Fibroblast of lung (primary cell): ENCODE measurements at places on chromosomes 4 and X.

DNA sequence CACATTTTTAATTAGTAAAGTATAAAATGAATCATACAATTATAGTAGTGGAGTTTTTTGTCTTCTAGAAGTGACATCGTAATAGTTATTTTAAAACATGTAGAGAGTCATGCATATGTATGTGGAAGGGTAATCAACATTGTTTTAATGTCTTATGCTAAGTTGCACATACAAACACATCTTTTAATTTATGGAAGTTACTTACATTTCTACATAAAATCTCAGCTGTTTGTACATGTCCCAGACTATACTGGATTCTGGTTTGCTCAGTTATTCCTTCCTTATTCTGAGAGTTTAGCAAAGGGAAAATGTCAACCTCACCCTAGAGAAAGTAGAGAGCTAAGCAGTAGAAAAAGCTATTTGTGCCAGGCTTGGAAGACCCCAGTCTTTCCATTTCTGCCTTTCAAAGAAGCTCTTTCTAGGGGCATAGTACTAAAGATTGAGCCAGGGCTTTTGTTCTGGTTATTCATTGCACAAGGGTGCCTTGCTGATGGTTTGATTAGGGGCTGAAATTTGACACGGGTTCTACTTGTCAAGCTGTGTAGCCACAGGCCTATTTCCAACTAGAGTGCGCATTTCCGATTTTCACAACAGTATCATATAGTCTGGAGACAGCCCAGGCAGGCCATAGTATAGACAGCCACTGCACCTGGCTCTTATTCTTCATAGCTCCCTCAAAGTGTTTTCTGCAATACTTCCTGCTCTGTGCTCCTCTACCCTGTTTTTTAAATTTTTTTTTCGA, 106.3 kb downstream of the RPA4 start:
- no peak for DNase-seq

DNA sequence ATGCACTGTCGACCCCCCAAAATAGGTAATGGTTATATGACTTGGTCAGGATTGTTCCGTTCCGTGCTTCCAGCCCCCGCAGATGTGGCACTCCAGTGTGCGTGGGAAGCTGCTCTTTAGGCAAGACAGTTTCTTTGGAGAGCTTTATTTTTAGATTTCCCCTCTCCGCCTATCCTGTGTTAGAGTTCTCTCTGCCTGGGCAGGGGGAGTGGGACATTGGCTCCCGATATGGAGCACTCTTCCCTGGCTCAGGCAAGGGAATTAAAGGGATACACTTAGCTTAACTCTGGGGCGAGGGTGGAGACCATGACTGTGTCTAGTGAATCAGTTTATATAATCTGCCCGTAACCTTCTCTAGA, 36.0 kb downstream of the DLG3 start:
- peak overlapping the region; percentile 89 for H3K27ac ChIP-seq
- no peaks in the 10 kb centered on the region for H3K36me3 ChIP-seq
- DNase-seq = peak; percentile 38
- H3K4me3 ChIP-seq = no peak overlapping the region

DNA sequence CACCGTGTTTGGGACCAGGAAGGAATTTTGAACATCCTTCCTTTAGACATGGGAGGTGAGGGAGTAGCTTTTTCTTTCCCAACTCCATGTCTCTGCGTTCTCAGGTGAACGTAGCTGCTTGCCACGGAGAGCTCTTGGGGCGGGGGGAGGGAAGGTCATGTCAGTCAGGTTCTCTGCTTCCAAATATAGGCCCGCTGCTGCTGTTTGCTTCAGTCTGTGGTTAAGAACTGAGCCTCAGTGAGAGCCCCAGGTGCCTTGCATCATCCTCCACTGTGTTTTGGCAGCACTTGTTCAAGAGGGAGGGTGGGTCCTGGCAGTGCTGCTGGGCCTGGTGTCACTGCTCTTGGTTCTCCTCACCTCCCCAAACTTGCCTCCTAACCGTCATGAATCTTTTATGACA, 46.5 kb downstream of the HADH start:
- no peak for DNase-seq
- H3K4me3 ChIP-seq = no peak overlapping the region
- H3K4me1 ChIP-seq = no peaks in the 10 kb centered on the region
- no peak overlapping the region for H3K27ac ChIP-seq
- H3K36me3 ChIP-seq = peaks cover 2% of the 10 kb centered on the region
- H3K27me3 ChIP-seq = no peaks in the 10 kb centered on the region

- DNase-seq = no peak
- H3K36me3 ChIP-seq = no peaks in the 10 kb centered on the region
- H3K27ac ChIP-seq = no peak overlapping the region
- H3K4me1 ChIP-seq = peaks cover 12% of the 10 kb centered on the region
- H3K4me3 ChIP-seq = no peak overlapping the region
Measured at GRCh38 chr4:100289946-100290345, 99.7 kb upstream of the DDIT4L start.

GRCh38 chr4:106325800-106326199, 9.4 kb downstream of the AIMP1 start:
- no peaks in the 10 kb centered on the region for H3K4me1 ChIP-seq
- no peaks in the 10 kb centered on the region for H3K27me3 ChIP-seq
- H3K4me3 ChIP-seq = no peak overlapping the region
- no peak overlapping the region for H3K27ac ChIP-seq
- no peaks in the 10 kb centered on the region for H3K36me3 ChIP-seq

DNA sequence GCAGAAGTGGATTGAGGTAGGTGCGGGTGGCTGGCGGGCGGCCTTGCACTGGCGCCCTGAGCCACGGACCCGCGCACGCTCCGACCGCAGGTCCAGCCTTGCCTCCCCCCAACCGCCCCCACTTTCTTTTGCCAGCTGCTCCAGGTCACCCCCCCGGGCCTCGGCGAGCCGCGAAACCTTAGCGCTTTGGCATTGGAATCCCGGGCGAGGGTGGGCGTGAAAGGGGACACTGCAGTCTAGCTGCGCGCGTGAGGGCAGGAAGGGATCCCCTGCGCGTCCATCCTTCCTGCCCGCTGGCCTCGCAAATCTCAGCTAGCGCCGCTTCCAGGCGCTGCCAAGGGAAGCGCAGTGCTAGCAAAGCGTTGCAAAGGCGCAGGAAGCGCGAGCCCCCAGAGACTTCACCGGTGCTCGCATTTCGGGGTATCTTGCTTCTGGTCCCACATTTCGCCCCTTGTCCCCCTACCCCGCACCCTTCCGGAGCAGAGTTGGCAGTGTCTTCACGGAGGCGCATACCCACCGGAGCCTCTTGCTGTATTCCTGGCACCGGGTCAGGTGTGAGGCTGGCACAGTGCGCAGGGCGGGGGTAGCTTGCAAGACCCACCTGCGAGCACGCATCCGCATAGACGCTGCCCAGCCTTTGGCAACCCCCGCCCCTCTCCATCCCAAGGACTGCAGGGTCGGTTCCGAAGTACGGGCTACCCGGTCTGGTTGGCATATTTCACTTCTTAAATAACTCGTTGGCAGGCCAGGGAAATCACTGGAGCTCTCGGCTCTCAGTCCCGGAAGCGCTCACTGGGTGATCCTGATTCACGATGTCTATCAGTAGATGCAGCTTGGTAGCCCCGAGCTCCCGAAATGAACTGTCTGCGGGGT, 104.4 kb downstream of the UCHL1 start:
- H3K4me3 ChIP-seq = peak overlapping the region; percentile 44
- H3K27ac ChIP-seq = no peak overlapping the region
- H3K27me3 ChIP-seq = peaks cover 8% of the 10 kb centered on the region
- peak; percentile 33 for DNase-seq

- peak; percentile 6 for DNase-seq
- H3K36me3 ChIP-seq = no peaks in the 10 kb centered on the region
- no peaks in the 10 kb centered on the region for H3K27me3 ChIP-seq
Measured at GRCh38 chrX:30831082-30831481, 58.0 kb downstream of the TAB3 start.

DNA sequence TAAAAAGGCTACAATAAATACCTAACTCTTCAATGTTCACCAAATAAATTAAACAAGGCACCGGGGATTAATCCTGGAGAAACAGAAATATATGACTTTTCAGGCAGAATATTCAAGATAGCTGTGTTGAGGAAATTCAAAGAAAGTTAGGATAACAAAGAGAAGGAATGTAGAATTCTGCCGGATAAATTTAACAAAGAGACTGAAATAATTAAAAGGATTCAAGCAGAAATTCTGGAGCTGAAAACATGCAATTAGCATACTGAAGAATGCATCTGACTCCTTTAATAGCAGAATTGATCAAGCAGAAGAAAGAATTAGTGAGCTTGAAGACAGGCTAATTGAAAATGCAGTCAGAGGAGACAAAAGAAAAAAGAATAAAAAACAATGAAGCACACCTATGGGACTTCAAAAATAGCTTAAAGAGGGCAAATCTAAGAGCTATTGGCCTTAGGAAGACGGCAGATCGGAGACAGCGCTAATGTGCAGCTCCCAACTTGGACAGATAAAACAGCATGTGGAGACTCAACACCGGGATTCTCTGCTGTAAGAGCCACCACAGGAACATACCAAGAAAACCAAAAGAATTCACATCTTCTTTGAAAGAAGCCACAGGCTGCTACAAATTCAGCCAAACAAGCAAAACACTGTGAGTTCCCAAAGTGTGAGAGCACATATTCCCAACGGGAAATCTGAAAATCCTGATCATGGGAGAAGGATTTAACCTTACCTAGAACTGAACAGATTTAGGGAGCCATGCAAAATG, 1290.9 kb downstream of the PCDH18 start:
- DNase-seq = no peak
- no peaks in the 10 kb centered on the region for H3K27me3 ChIP-seq
- H3K36me3 ChIP-seq = no peaks in the 10 kb centered on the region
- no peaks in the 10 kb centered on the region for H3K4me1 ChIP-seq
- no peak overlapping the region for H3K4me3 ChIP-seq

DNA sequence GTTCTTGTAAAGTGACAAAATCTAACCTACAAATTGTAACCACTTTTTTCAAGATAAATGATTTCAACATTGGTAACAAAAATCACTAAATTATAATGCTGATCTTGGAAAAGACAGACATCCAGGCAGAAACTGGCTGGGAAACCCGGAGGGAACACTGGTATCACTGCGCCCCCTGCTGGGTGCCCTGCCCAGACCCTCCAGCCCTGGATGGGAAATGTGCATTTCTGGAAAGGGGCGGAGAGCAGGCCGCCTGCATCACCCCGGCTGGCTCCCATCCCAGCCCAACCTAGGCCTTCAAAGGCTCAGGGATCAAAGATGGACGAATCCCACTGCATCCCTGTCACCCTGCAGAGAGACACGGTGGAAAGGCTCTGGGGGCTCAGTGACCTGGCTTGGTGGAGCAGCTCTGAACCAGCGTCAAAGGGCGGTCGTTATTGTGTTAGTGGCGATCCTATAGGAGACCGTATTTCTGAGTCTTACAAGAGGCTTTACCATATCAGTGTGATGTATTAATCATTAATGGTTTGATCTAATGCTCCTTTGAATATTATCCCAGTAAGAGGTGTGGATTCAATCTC, 37.3 kb downstream of the ACOX3 start:
- no peak overlapping the region for H3K27ac ChIP-seq
- no peaks in the 10 kb centered on the region for H3K36me3 ChIP-seq
- no peaks in the 10 kb centered on the region for H3K4me1 ChIP-seq
- no peaks in the 10 kb centered on the region for H3K27me3 ChIP-seq
- DNase-seq = peak; percentile 61
- no peak overlapping the region for H3K4me3 ChIP-seq

GRCh38 chrX:51182545-51182944, 150.1 kb upstream of the NUDT10 start:
- no peaks in the 10 kb centered on the region for H3K36me3 ChIP-seq
- H3K4me3 ChIP-seq = no peak overlapping the region
- no peak overlapping the region for H3K27ac ChIP-seq
- no peaks in the 10 kb centered on the region for H3K27me3 ChIP-seq
- no peak for DNase-seq

- H3K4me1 ChIP-seq = peaks cover 26% of the 10 kb centered on the region
- no peak overlapping the region for H3K27ac ChIP-seq
- DNase-seq = peak; percentile 81
- no peaks in the 10 kb centered on the region for H3K36me3 ChIP-seq
- H3K4me3 ChIP-seq = no peak overlapping the region
Measured at GRCh38 chr4:7964890-7965662, 25.4 kb upstream of the AFAP1 start.

- no peak overlapping the region for H3K27ac ChIP-seq
- no peaks in the 10 kb centered on the region for H3K4me1 ChIP-seq
- H3K4me3 ChIP-seq = no peak overlapping the region
- H3K27me3 ChIP-seq = peaks cover 3% of the 10 kb centered on the region
- DNase-seq = no peak
Measured at GRCh38 chr4:83660578-83660977, 124.7 kb downstream of the GPAT3 start.

DNA sequence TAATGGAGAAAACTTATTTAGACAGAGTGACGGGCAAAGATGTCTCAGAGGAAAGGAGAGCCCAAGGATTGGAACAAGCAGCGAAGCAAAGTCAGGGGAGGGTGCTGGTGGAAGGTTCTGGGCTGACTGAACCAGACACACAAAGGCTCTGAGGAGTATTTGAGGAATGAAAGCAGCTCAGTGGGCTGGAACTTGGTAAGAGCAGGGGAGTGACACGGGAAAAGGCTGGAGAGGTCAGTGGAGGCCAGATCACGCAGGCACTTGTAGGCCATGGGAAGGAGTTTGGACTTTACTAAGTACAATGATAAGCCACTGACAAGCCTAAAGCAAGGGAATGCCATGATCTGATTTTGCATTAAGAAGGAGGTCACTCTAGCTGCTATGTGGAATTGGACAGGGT, 71.4 kb downstream of the TSC22D3 start:
- no peaks in the 10 kb centered on the region for H3K4me1 ChIP-seq
- DNase-seq = no peak
- no peaks in the 10 kb centered on the region for H3K36me3 ChIP-seq
- no peaks in the 10 kb centered on the region for H3K27me3 ChIP-seq
- H3K4me3 ChIP-seq = no peak overlapping the region

DNA sequence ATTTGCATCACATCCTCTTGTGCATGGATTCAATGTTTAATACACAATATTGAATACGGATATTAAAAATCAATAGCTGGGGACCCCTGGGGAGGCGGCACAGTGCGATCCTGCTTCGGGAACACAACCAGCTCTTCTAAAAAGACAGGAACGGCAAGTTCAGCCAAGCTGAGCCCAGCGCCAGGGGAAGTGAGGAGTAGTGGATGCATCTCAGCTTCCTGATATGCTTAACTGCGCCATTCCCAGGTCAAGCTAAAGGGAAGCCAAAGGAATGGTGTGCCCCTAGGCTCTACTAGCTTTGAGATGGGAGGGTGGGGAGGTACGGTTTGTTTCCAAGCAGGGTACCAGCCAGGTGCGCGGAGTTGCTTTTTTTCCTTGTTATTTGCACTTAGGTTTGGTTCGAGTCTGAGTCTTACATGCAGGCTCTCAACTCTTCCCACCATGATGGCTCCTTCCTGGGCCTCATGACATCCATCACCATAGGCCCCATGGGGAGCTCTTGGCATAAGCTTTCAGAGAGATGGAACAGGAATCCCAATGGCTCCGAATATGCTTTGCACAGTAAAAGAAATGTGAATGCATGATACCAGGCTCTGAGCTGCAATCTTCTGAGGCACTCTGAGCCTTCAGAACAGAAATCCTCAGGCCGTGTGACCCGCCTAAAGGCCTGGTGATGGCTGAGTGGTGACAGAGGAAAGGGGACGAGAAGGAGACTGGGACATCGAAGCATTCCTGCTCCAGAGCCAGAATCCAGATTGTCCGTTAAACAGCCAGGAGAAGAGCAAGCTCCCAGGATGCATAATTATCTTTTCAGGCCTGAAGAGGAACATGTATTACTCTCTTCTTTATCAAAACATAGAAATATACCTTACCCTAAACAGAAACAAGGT, 51.8 kb upstream of the BCOR start:
- H3K4me3 ChIP-seq = no peak overlapping the region
- H3K27ac ChIP-seq = no peak overlapping the region
- H3K27me3 ChIP-seq = no peaks in the 10 kb centered on the region
- H3K4me1 ChIP-seq = peaks cover 2% of the 10 kb centered on the region

- no peaks in the 10 kb centered on the region for H3K36me3 ChIP-seq
- peak overlapping the region; percentile 49 for H3K27ac ChIP-seq
- H3K4me3 ChIP-seq = no peak overlapping the region
- H3K4me1 ChIP-seq = peaks cover 6% of the 10 kb centered on the region
- H3K27me3 ChIP-seq = no peaks in the 10 kb centered on the region
Measured at GRCh38 chr4:81632581-81633299, 161.0 kb upstream of the RASGEF1B start.
